ENCODE measurements at places on chromosomes 6 and 20. TPM values are rescaled to one million over a fixed set of nuclear protein-coding genes. Genes with fewer than 3 reads are reported as not detected.

Gene MYB
- total RNA-seq: 3.7 TPM

Gene NR2E1
- total RNA-seq: not detected

Gene HLA-DQB2
- total RNA-seq: 0.67 TPM

Gene MUC22
- total RNA-seq: not detected

Gene NRN1
- 0.57 TPM for total RNA-seq

Gene BPIFB2
- not detected for total RNA-seq

Gene OLIG3
- not detected for total RNA-seq

Gene ECT2L
- not detected for total RNA-seq

Gene VGLL2
- total RNA-seq: not detected

Gene NUP43
- 9.7 TPM for total RNA-seq

Gene HLA-DRB5
- total RNA-seq: 10.1 TPM

Gene HCRTR2
- total RNA-seq: not detected

Gene OR2H2
- not detected for total RNA-seq

Gene SLC35B3
- 1.8 TPM for total RNA-seq

Gene IMPG1
- total RNA-seq: not detected

Gene OR2J3
- total RNA-seq: not detected

Gene REM1
- not detected for total RNA-seq

Gene RNF182
- total RNA-seq: not detected

Gene HRH3
- not detected for total RNA-seq

Gene TSPO2
- not detected for total RNA-seq

Gene PRDM13
- not detected for total RNA-seq

Gene NOP56
- 317 TPM for total RNA-seq

Gene TPD52L2
- 19.4 TPM for total RNA-seq

Gene CD93
- total RNA-seq: 0.14 TPM

Gene PAK5
- not detected for total RNA-seq

Gene MARCKS
- total RNA-seq: 0.35 TPM

Gene FAM50B
- 1.1 TPM for total RNA-seq

Gene MUC21
- not detected for total RNA-seq

Gene SLC32A1
- total RNA-seq: not detected

Gene FAM83D
- total RNA-seq: 6.3 TPM

Gene AGPAT4
- 2.8 TPM for total RNA-seq

Gene FAM135A
- total RNA-seq: 5.8 TPM

Gene MAP3K5
- total RNA-seq: 11.1 TPM

Gene MRS2
- 6.1 TPM for total RNA-seq

Gene PSORS1C1
- not detected for total RNA-seq

Gene ESR1
- 1.6 TPM for total RNA-seq

Gene GINS1
- total RNA-seq: 0.30 TPM

Gene SMOC2
- total RNA-seq: not detected

Gene BPIFB1
- total RNA-seq: not detected

Gene KHDC1L
- not detected for total RNA-seq

Gene LINC00237
- not detected for total RNA-seq

Gene PDE7B
- 0.11 TPM for total RNA-seq

Gene SASH1
- total RNA-seq: 0.05 TPM

Gene HNF4A
- not detected for total RNA-seq

Gene SAMHD1
- 78.2 TPM for total RNA-seq

Gene DUSP15
- not detected for total RNA-seq

Gene SLC17A1
- not detected for total RNA-seq

Gene COL12A1
- not detected for total RNA-seq

Gene UBD
- not detected for total RNA-seq

Gene ENPP3
- total RNA-seq: 0.28 TPM

Gene TFAP2C
- total RNA-seq: not detected

Gene PACRG
- total RNA-seq: 0.57 TPM

Gene TNFRSF21
- 0.42 TPM for total RNA-seq

Gene SLC24A3
- total RNA-seq: not detected

Gene SYNDIG1
- not detected for total RNA-seq

Gene ANKEF1
- total RNA-seq: 0.58 TPM
